Naive thymus-derived CD4-positive, alpha-beta T cell (primary cell): ENCODE measurements at places on chromosomes 11 and 22. TPM values are rescaled to one million over a fixed set of nuclear protein-coding genes. Genes with fewer than 3 reads are reported as not detected.

The TYR gene
- total RNA-seq = not detected in 2 replicates

The OR8G1 gene
- not detected in 2 replicates for total RNA-seq

The BLID gene
- not detected for total RNA-seq

The TMPRSS5 gene
- total RNA-seq = 0.97 TPM

The ACRV1 gene
- total RNA-seq = not detected

The PATE1 gene
- total RNA-seq = not detected in 2 replicates

The CNIH2 gene
- 2.9 TPM for total RNA-seq

GRCh38 chr11:116913000-116913399 lies 75.6 kb upstream of the APOA1 start:
- H3K4me1 ChIP-seq = no peaks in the 10 kb centered on the region
- H3K36me3 ChIP-seq = no peaks in the 10 kb centered on the region
- DNase-seq = no peak
- no peak overlapping the region for H3K4me3 ChIP-seq
- H3K27ac ChIP-seq = no peak overlapping the region
- no peaks in the 10 kb centered on the region for H3K27me3 ChIP-seq

- peaks cover 36% of the 10 kb centered on the region for H3K4me1 ChIP-seq
- H3K4me3 ChIP-seq = no peak overlapping the region
- no peak for DNase-seq
- H3K27ac ChIP-seq = no peak overlapping the region
Measured at GRCh38 chr11:12222055-12222792, 111.8 kb downstream of the MICAL2 start.

DNA sequence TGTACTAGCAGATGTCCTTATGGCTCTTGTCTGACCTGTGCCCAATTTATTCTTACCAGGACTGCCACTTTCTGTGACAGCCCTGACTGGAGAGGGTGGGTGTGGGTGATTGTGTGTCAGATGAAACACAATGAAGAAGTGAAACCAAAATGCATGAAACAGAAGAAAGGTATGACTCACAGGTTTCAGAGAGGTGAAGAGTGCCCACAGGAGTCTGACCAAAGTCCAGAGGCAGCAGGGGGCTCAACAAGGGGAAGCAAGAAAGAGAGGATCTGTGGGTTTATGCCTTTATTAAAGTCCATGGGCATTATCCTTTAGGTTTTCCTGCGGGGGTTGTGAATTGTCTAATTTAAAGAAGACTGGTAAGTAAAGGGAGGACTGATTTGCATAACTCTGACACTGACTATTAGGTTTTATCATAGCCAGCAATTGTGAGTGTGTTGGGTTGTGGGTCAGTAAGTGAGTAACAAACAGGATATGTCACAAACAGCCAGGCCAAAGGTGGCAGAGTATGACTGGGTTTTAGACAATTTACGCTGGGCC lies 3.9 kb upstream of the OR4C6 start:
- DNase-seq = no peak
- no peaks in the 10 kb centered on the region for H3K4me1 ChIP-seq
- no peak overlapping the region for H3K4me3 ChIP-seq
- H3K27me3 ChIP-seq = no peaks in the 10 kb centered on the region
- no peak overlapping the region for H3K27ac ChIP-seq

GRCh38 chr11:66467034-66467659 lies 442 bp downstream of the PELI3 start:
- peak overlapping the region; percentile 87 for H3K27ac ChIP-seq
- DNase-seq = no peak
- H3K27me3 ChIP-seq = no peaks in the 10 kb centered on the region
- no peaks in the 10 kb centered on the region for H3K36me3 ChIP-seq
- peak overlapping the region; percentile 78 for H3K4me3 ChIP-seq

DNA sequence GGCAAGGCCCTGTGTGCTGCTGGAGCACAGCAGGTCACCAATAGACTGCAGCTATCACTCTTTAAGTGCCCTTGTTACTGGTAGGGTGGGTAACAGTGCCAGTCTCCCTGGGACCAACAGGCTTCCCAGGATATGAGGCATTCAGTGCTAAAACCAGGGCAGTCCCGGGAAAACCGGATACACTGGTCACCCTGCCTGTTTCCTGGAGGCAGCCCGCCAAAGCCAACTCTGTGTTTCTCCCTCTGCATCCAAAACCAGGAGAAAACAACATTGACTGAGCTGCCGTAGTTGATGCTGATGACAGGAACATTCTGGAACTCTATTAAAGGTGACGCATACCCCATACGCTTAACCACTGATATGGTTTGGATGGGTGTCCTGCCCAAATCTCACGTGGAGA lies 149.1 kb downstream of the SHANK2 start:
- H3K4me1 ChIP-seq = no peaks in the 10 kb centered on the region
- DNase-seq = no peak
- H3K27ac ChIP-seq = no peak overlapping the region
- no peaks in the 10 kb centered on the region for H3K36me3 ChIP-seq
- H3K27me3 ChIP-seq = no peaks in the 10 kb centered on the region
- H3K4me3 ChIP-seq = no peak overlapping the region

- no peaks in the 10 kb centered on the region for H3K4me1 ChIP-seq
- H3K4me3 ChIP-seq = no peak overlapping the region
- H3K27me3 ChIP-seq = no peaks in the 10 kb centered on the region
- H3K27ac ChIP-seq = no peak overlapping the region
- no peak for DNase-seq
- H3K36me3 ChIP-seq = no peaks in the 10 kb centered on the region
Measured at GRCh38 chr11:134677891-134678551, 266.0 kb upstream of the B3GAT1 start.

- H3K27ac ChIP-seq = peak overlapping the region; percentile 71
- H3K36me3 ChIP-seq = no peaks in the 10 kb centered on the region
- H3K4me3 ChIP-seq = peak overlapping the region; percentile 86
- peaks cover 6% of the 10 kb centered on the region for H3K4me1 ChIP-seq
- no peak for DNase-seq
Measured at GRCh38 chr11:125886997-125887372, 483 bp upstream of the HYLS1 start.

DNA sequence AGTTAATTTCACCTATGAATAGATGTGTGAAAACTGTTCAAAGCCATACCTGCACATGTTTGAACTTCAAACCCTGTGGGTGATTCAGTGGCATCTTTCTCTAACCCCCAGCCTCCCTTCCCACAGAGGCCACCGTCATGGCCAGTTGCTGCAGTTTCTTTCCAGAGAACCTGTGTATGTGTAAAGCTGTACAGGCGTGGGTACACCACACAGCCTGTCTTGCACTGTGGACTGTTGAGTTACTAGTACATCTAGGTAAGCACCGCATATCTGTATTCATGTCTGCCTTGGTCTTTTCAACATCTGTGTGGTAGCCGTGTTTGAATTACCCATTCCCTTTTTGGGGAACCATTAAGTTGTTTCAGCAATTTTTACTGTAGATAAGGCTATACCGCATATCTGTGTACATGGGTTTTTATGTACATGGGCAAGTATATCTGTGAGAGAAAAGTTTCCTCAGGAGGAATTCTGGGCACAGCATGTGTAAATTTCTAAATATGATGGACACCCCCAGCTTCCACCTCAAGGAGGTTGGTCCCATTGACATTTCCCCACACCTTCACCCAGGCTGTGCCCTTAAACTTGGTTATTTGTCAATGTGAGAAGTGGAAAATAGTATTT lies 13.9 kb downstream of the NEAT1 start:
- H3K4me3 ChIP-seq = no peak overlapping the region
- peaks cover 24% of the 10 kb centered on the region for H3K4me1 ChIP-seq
- peaks cover 8% of the 10 kb centered on the region for H3K36me3 ChIP-seq
- H3K27ac ChIP-seq = no peak overlapping the region
- no peak for DNase-seq
- H3K27me3 ChIP-seq = no peaks in the 10 kb centered on the region

GRCh38 chr11:96869207-96869606 lies 479.4 kb downstream of the JRKL start:
- no peaks in the 10 kb centered on the region for H3K36me3 ChIP-seq
- no peak overlapping the region for H3K27ac ChIP-seq
- no peak overlapping the region for H3K4me3 ChIP-seq
- H3K27me3 ChIP-seq = no peaks in the 10 kb centered on the region
- H3K4me1 ChIP-seq = no peaks in the 10 kb centered on the region
- no peak for DNase-seq

- no peaks in the 10 kb centered on the region for H3K27me3 ChIP-seq
- DNase-seq = no peak
- H3K36me3 ChIP-seq = no peaks in the 10 kb centered on the region
- no peak overlapping the region for H3K27ac ChIP-seq
- H3K4me1 ChIP-seq = no peaks in the 10 kb centered on the region
- H3K4me3 ChIP-seq = no peak overlapping the region
Measured at GRCh38 chr22:47401976-47402770, 639.7 kb downstream of the TBC1D22A start.

DNA sequence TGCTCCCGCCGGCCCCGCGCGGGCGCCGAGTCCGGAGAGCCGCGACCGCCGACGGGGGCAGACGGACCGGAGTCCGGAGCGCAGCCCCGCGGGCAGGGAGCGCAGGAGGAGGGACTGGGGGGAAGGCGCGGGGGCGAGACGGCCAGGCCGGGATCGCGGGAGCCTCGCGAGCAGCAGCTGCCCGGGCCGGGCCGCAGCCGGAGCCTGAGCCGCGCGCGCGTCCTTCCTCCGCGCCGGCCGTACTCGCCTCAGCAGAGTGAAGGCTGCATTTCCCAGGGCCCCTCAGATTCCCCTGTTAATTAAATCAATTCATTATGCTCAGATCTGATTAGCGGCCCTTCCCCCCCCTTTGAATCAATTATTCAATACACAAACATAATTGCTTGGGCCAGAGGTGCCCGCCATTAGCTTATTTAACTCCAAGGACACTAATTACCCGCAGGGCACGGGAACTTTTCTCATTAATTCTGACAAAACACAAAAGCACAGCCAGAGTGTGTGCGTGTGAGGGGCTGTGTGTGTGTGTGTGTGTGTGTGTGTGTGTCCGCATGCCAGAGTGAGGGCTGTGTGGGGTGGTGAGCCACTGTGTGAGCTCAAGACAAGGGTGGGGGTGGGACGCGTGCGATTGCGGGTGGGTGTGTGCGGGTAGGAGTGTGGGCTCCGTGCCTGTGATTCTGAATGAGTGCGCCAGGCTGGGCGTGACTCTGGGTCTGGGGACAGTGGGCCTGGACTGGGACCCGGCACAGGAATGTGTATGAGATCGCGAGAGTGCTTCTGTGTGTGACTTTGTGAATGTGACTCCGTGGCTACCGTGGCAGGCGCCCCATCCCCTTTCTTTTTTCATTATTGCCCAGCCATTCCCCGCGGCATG lies 5.1 kb upstream of the LMO1 start:
- H3K27ac ChIP-seq = no peak overlapping the region
- H3K4me3 ChIP-seq = no peak overlapping the region
- H3K4me1 ChIP-seq = peaks cover 4% of the 10 kb centered on the region
- no peaks in the 10 kb centered on the region for H3K36me3 ChIP-seq
- H3K27me3 ChIP-seq = no peaks in the 10 kb centered on the region

DNA sequence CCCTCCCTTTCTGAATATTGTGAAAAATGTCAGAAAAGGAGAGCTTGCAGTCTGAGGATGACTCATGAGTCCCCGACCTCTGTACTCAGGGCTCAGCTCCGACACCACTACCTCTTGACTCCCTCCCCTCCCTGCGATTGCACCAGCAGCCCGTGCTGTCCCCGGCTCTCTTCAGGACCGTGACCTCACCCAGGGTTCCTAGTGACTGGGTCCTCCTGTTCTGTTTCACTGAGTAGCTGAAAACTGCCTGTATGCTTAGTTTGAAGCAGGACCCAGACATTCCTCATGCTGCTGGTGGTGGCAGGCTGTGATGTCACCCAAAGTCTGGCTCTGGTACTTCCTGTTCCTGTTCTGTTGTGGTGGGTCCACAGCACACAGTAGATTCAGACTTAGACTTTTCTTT lies 11.7 kb downstream of the PHRF1 start:
- peaks cover 12% of the 10 kb centered on the region for H3K4me1 ChIP-seq
- peak overlapping the region; percentile 16 for H3K4me3 ChIP-seq
- peak overlapping the region; percentile 65 for H3K27ac ChIP-seq
- peaks cover 20% of the 10 kb centered on the region for H3K36me3 ChIP-seq
